Heart left ventricle (tissue), 16 donors: ENCODE measurements at places on chromosomes 5 and 9. TPM values are rescaled to one million over a fixed set of nuclear protein-coding genes. Genes with fewer than 3 reads are reported as not detected.

- H3K4me1 ChIP-seq, result peaks cover 7% of the 10 kb centered on the region
- H3K4me3 ChIP-seq, result no peak overlapping the region
- H3K27me3 ChIP-seq, result no peaks in the 10 kb centered on the region
These were observed 70.2 kb downstream of the FBXL17 start for GRCh38 chr5:108311682-108312081.

Gene DND1
- 0.53 TPM for polyA plus RNA-seq

- H3K27me3 ChIP-seq, result no peaks in the 10 kb centered on the region
- no peak overlapping the region for H3K27ac ChIP-seq
- H3K4me1 ChIP-seq, result peaks cover 3% of the 10 kb centered on the region
- H3K36me3 ChIP-seq, result peaks cover 14% of the 10 kb centered on the region
- H3K4me3 ChIP-seq, result no peak overlapping the region
These were observed 31.4 kb downstream of the ZCCHC7 start for GRCh38 chr9:37151812-37152211.

- no peaks in the 10 kb centered on the region for H3K36me3 ChIP-seq
- H3K27me3 ChIP-seq, result no peaks in the 10 kb centered on the region
- no peak overlapping the region for H3K27ac ChIP-seq
These were observed 33.6 kb upstream of the NSMF start for GRCh38 chr9:137492464-137493363.

Gene ABITRAM
- 12.9 TPM for polyA plus RNA-seq

- no peak for DNase-seq
- no peak overlapping the region for H3K4me3 ChIP-seq
- no peaks in the 10 kb centered on the region for H3K27me3 ChIP-seq
- H3K4me1 ChIP-seq, result no peaks in the 10 kb centered on the region
- peaks cover 97% of the 10 kb centered on the region for H3K36me3 ChIP-seq
These were observed 17.0 kb downstream of the RALGDS start for GRCh38 chr9:133103987-133104505.

Gene GABRA6
- polyA plus RNA-seq, result not detected

DNA sequence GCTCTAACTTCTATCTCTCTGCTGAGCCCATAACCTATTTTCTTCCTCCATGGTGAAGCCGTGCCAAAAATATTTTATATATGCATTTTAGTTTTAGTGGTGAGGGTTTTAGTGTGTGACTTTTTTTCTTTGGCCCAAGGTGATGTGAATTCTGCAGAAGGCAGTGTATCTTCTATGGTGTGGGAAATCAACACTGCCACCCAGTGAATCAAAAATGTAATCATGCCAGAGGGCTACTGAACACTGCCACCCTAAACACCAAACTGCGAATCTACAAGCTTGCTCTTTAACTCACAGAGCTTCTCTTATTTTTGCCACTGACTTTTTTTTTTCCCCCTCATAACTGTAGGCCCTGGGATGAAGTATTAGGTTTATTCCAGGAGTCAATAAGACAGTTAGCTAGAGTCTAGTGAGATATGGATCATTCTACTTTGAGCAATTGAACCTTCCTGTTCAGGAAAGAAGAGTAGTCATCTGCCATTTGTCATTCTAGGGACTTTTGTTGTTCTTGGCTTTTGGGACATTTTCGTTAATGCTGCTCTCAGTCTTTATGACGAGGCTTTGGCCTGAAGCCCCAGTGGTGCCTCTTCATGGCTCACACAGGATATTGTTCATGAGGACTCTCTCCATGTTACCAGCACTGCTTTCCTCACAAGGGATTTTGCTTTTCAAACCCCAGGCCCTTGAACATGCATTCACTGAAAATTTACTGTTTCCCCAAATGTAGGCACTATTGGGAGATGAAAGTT, 53.1 kb downstream of the C7 start:
- no peak overlapping the region for H3K4me3 ChIP-seq
- H3K4me1 ChIP-seq, result no peaks in the 10 kb centered on the region
- DNase-seq, result no peak
- H3K27me3 ChIP-seq, result no peaks in the 10 kb centered on the region
- H3K36me3 ChIP-seq, result no peaks in the 10 kb centered on the region
- no peak overlapping the region for H3K27ac ChIP-seq

DNA sequence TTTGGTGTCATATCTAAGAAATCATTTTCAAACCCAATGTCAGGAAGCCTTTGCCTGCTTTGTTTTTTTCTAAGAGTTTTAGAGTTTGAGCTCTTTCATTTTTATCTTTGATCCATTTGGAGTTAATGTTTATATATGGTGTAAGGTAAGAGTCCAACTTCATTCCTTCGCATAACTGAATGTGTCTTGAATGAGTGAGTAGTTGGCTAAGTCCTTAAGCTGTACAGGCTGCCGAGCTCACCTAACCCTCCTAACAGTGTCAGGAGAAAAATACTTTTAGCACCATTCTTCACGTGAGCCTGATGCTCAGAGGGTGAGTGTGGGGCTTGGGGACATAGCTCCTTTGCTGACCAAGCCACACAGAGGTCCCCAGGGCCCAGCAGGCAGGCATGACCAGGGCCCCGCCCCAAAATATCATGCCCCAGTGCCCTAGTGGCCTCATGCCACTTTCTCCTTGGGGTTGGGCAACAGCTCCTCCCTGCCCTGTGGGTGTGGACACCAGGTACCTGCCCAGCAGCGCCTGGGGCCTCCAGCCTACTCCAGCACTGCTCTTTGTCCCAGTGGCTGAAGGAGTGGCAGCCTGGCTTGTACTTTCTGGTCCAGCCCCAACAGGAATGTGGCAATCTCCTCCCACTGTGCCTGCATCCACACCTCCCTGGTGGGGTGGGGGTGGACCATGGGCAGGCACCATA, 17.2 kb downstream of the PPARGC1B start:
- peak; percentile 55 for DNase-seq
- peak overlapping the region; percentile 63 for H3K27ac ChIP-seq
- H3K36me3 ChIP-seq, result no peaks in the 10 kb centered on the region
- H3K4me3 ChIP-seq, result no peak overlapping the region
- no peaks in the 10 kb centered on the region for H3K27me3 ChIP-seq
- H3K4me1 ChIP-seq, result peaks cover 53% of the 10 kb centered on the region
